GM13976 (cell line): ENCODE measurements at places on chromosomes 1 and 21.

- DNase-seq = no peak
These were observed 95.4 kb downstream of the MATN1 start for GRCh38 chr1:30627994-30628393.

- no peak for DNase-seq
These were observed 326.8 kb downstream of the HHAT start for GRCh38 chr1:210655511-210655910.

GRCh38 chr1:96746440-96747420 is 25.1 kb downstream of the PTBP2 start:
- no peak for DNase-seq

GRCh38 chr1:234553240-234554188 is 56.5 kb downstream of the IRF2BP2 start:
- DNase-seq = no peak

DNA sequence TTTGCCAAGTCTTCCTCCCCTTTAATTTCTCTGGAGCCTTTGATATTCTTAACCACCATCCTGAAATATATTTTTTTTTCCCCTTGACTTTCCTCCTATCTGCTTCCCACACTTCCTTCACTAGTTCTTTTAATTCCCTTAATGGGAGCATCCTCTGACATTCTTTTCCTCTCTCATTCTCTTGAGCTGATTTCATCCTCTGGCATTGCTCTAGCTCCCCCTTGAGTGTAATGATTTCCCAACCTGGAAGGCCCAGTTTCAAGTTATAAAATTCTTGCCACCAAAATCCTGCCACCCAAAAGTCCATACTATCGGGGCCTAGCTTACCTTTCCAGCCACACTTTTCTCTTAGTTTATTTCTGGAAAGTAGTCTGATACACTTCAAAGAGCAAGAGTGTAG is 39.5 kb upstream of the UBE2U start:
- DNase-seq = no peak

GRCh38 chr1:17920881-17921640 is 165.9 kb downstream of the ACTL8 start:
- DNase-seq = no peak
